OCI-LY7 (cell line): ENCODE measurements at places on chromosomes 3 and 15.

GRCh38 chr15:63565536-63566186, 31.5 kb upstream of the FBXL22 start:
- no peak for DNase-seq

- no peak for DNase-seq
These were observed 76.1 kb downstream of the FRMD4B start for GRCh38 chr3:69309814-69310213.

DNA sequence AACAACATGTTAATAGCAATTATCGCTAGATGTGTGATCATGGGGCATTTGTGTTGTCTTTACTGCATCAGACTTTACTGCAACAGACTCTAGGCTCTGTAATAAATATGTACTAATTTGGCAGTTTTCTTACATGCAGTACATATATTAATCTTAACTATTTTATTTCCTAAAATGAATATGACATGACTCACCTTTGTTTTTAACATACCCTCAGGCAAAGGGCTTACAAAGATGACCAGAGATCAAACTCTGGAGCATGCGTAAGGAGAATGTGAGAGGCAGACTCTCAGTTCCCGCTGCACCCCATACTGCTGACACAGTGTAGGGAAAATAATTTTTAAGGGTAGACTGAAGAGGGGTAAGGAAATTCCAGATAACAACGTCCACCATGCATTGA, 7.2 kb upstream of the FAM174B start:
- DNase-seq: no peak

DNA sequence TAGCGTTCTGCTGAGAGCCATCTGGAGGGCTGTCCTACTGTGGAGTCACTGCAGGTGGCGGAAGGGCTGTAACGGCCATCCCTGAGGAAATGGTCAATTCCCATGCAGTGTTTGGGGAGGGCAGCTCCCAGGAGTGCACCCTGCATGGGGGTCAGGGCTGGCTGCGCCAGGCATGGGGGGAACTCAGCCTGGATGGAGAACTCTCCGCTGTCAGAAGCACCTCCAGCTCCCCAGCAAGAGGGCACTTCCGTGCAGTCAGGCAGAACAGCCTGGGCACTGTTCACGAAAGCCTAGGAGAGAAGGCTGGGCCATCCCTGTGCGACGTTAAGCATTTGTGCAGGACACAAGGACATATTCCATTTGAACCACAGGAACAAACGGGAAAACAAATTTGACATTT, 105.2 kb downstream of the LRIG1 start:
- no peak for DNase-seq

DNA sequence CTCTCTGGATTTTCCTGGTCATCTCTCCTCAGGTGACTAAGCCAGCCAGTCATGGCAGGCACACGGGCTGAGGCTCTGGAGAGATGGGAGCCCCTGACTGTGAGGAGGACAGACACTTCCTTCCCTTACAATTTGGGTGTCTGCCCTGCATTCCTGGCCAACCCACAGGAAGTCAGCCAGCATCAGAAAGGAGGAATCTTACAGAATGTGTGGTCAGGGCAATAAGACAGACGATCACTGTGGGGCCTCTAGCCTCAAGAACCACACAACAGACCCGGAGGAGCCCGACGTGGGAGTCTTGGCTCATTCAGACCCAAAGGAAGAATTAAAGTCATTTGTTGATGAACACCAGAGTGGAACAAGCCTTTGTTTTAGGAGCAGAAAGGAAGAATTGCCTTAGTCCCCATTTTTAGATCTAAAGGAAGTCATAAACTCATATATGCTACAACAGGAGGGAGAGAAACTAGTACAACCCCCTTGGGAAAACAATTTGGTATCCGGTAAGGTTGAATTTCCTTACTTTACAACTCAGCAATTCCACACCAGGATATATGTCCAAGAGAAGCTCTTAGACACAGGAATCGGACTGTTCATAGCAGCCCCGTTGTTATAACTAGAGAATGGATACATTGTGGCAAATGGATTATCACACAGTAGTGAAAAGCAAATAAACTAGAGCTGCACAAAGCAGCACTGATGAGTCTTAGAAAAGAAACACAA, 62.2 kb downstream of the ABTB1 start:
- DNase-seq: peak; percentile 43

DNA sequence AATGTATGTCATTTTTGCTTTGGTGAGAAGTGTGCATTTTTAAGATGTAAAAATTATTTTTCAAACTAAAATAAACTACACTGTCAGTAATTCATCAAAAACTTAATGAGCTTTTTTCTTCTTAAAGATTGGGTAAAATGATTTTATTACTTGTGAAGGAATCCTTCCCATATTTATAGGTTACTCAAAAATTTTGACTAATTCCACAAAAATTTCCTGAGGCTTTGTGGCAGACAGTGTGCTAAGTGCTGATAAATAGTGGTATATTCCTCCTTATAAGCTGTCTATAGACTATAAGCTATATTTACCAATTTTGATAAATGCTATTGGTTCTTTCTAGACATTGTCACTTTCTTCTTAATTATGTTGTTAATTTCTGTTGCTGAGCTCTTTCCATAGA, 284.5 kb upstream of the SEMA6D start:
- no peak for DNase-seq

GRCh38 chr15:22922003-22922402, 58.2 kb downstream of the CYFIP1 start:
- no peak for DNase-seq

DNA sequence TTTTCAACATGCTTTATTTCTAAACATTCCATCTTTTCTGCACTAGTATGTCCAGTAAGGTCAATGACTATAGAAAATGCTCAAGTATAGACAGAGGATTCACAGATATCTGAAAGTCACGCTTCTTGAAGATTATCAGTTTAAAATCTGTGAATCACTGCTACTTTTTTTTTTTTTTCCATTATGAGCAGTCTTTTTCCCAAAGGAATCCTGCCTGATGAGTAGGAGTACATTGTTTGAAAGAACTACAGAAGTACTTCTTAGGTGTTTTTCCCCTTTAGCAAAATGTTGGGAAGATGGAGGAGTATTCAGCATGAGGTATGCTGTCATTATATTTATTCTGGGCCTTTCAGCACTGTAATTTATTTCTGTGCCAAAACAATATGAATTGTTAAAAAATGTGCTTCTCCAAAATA, 266.2 kb downstream of the NLGN1 start:
- no peak for DNase-seq

DNA sequence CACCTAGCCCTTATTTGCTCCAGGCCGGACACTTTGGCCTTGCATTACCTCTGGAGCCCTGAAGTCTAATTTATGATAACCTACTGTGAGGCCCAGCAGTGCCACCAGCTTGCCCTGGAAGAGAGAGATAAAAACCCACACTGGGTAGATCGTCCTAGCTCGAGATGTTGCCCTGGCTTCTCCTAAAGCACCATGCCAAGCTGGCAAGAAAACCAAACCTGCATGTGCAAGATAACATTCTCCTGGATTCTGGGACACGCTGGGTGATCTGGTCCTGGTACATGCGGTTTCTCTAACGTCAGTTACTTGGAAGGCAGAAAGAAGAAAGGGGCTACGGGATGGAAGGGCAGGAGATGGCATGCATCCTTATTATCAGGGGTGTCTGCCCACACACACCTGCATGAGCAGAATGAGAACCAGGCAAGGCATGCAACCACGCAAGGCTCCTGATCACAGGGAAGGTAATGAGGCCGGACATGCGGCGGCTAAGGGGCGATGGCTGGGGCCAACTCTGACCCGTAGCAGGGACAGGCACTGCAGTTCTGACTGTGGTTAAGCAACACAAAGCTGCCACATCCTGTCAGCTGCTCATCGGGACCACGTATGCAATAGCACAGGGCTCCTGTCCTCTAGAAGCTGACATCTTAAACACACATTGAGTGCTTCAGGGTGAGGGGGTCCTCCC, 73.0 kb downstream of the OXNAD1 start:
- peak; percentile 59 for DNase-seq

GRCh38 chr3:171284308-171285075, 175.7 kb downstream of the TNIK start:
- no peak for DNase-seq

- DNase-seq: no peak
These were observed 97.7 kb upstream of the TSPAN3 start for GRCh38 chr15:77168616-77169015.

GRCh38 chr3:172449466-172450149, 1.4 kb upstream of the GHSR start:
- no peak for DNase-seq

DNA sequence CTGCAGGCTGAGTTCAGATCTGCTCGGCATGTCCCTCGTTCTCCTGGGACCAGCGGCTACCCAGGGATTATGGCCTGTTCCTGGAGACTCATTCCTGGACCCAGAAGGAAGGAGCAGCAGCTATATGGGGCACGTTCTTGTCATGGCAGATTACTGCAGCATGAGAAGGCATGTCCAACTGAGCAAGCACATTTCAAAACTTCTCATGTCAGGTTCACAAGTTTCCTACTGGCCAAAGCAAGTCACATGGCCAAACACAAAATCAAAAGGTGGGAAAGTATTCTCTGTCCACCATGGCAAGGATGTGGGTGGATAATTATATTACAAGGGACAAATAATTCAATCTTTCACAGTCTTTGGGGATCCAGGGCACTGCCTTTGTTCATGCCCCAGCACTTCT, 71.9 kb upstream of the C15orf39 start:
- no peak for DNase-seq

GRCh38 chr15:51087513-51087912, 7.2 kb downstream of the TNFAIP8L3 start:
- no peak for DNase-seq

DNA sequence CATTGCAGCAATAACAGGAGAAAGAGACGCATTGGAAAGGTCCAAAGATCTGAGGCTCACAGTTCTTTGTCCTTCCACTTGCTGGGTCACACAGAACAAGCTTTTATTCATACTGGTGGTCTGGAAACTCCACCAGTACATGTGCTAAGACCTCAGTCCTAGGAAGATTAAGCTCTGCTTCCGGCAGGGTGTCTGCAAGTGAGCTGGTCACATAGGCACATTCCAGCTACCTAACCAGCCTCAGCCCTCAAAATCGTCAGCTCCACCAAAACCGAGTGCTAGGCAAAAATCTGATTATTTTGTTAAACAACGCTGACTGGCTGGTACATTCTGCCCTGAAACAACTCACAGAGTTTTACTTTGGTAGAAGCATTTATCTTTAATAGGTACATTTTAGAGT, 2.2 kb downstream of the ZBED2 start:
- no peak for DNase-seq
